ENCODE measurements at places on chromosomes 4 and X.

DNA sequence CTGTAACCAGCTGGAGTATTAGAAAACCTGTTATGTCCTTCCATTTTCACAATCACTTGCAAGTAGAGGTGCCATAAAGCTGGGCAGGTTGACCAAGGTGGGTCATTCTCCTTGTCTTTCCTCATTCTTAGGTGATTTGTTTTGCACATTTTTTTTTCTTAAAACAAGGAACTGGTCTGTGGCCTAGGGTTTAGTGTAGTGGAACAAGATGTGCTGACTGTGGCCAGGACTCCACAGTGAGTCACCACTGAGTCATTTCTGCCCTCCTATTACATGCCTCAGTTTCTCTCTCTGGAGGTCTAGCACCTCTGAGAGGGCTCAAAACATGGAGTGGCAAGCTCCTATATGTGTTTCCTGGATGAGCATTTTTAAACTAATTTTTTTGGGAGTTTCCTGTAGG lies 355.9 kb downstream of the GPM6A start:
- DNase-seq = no peak

DNA sequence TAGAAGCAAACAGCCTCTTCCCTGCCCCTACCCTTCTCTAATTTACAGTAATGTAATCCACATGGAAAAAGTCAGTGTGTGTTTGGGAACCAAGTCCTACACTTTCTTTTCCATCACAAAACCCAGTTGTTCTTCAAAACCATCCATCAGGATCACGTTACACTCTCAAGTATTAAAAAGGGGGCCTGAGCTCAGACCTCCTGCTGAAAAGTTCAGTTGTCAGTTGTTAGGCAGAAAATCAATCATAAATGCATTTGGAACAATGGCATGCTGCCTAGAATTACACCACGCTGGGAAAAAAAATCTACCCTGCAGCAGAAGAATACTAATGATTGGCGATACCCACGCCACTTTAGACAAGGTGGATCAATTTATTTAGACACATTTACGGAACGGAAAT lies 236.5 kb downstream of the PARM1 start:
- DNase-seq = no peak

DNA sequence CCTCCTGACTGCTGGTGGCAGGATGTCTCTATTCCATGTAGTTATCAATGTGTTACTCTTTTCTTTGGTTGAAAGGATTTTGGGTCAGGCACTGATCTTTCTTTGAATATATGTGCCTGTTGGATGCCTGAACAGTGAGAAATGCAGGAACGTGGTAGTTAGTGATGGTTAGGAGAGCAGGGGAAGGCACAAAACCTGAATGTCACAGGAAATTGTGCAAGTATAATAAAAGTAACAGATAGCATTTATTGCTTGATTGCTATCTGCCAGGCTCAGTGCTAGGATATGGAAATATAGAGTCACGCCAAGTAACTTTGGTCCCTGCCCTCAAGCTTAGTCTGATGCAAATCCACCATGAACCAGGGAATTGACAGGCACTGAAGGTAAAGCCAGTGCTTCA lies 219.8 kb upstream of the FAT1 start:
- DNase-seq = no peak

GRCh38 chr4:170226288-170226687 lies 136.5 kb upstream of the AADAT start:
- DNase-seq = no peak

DNA sequence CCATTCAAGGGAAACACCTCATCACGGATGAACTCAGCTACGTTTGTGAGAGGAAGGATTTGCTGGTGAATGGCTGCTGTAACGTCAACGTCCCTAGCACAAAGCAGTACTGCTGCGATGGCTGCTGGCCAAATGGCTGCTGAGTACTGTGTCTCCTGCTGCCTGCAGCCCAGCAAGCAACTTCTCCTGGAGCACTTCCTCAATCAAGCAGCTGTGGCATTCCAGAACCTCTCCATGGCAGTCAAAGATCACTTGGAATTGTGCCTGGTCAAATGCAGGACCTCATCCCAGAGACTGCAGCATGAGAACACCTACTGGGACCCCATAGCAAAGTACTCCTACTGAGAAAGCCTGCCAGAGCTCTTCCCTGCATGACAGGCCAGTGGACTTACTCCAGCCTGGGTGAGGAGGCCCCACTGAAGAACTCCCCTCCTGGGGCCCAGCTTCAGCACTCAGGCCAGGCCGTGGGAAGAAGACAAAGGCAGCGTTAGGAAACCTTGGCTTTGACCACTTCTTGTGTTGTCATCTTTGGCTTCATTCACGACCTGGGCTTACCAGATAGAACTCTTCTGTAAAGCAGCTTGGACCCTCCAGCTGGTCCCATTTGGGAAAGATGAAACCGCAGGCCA lies 244.3 kb downstream of the RBMX2 start:
- DNase-seq = no peak

- no peak for DNase-seq
These were observed 13.0 kb upstream of the DAPP1 start for GRCh38 chr4:99803566-99804101.

DNA sequence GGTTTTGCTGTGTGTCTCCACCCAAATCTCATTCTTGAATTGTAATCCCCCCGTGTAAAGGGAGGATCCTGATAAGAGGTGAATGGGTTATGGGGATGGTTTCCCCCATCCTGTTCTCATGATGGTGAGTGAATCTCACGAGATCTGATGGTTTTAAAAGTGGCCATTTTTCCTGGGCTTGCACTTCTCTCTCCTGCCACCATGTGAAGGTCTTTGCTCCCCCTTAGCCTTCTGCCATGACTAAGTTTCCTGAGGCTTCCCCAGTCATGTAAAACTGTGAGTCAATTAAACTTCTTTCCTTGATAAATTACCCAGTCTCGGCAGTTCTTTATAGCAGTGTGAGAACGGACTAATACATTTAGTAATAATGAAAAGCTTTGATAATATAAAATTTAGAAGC lies 46.9 kb downstream of the ANTXR2 start:
- DNase-seq = no peak

GRCh38 chr4:75714704-75715103 lies 9.7 kb upstream of the USO1 start:
- DNase-seq = no peak

DNA sequence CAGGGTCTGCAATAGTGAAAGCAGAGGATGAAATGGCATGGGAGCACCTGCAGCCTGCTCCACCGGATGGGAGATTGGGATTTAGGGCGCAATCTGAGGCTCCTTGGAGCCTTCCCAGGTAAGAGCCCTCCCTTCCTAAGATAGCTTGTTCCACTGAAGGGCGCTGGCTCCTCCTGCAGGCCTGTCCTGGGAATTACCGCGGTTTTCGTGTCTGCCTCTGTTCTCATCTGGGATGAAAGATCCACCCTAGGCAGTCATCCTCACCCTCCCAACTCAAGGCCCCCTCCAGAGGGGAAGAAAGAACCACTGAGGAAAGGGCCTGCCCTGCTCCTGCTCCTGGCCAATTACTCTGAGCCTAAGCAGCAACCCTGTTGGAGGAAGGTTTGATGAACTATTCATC lies 547.5 kb downstream of the SMARCA1 start:
- DNase-seq = no peak

GRCh38 chr4:76882630-76883029 lies 15.3 kb downstream of the SOWAHB start:
- no peak for DNase-seq

- DNase-seq = no peak
These were observed 30.3 kb downstream of the ARL9 start for GRCh38 chr4:56535915-56536314.

DNA sequence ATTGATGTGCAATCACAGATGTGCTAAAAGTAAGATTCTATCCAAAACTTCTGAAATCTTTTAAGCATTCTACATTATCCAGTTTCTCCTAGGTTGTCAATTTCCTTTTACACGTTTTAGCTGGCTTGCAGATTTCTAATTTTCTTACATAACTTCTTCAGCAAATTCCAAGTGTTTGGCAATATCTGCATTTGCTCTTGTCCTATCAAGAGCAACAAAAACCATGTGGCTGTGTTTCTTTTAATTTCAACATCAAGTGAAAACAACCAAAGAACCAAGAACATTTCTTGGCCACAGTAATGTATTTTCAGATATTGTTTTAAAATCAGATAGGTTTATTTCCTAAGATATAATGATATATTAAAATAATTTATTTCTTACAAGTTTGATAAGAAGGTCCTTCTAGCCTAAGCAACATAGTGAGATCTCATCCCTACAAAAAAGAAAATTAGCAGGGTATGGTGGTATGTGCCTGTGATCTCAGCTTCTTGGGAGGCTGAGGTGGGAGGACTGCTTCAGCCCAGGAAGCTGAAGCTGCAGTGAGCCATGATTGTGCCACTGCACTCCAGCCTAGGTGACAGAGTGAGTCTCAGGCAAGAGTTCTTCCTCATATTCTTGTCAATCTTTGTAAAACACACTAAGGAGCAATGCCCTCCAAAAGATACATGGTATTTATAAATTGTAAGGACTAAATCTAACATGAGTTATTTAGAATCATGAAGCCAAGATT lies 131.4 kb upstream of the NAP1L5 start:
- DNase-seq = no peak

DNA sequence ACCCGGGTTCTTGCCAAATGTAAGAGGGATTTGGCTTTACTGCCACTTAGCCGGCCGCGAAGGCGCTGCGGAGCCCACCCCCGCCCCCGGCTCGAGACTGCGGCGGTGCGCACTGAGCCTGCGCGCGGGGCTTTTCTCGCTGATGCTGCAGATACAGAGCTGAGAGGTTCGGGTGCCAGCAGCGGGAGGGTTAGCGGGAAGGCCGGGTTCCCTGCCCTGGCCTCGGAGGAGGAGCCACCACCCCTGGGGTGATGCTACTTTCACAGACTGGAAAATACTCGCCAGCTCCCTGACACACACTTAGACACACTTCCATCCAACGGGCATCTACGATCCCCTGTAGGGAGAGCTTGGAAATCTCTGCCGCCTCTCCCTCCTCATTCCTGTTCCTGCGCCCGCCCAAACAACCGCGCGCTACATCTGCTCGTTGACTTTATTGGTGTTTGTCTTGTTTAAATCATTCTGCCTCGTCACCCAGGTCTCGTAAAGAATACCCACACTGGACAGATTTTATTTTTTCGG lies 2.1 kb upstream of the PCDH7 start:
- DNase-seq = no peak
